ENCODE measurements at places on chromosomes 5 and 9.

DNA sequence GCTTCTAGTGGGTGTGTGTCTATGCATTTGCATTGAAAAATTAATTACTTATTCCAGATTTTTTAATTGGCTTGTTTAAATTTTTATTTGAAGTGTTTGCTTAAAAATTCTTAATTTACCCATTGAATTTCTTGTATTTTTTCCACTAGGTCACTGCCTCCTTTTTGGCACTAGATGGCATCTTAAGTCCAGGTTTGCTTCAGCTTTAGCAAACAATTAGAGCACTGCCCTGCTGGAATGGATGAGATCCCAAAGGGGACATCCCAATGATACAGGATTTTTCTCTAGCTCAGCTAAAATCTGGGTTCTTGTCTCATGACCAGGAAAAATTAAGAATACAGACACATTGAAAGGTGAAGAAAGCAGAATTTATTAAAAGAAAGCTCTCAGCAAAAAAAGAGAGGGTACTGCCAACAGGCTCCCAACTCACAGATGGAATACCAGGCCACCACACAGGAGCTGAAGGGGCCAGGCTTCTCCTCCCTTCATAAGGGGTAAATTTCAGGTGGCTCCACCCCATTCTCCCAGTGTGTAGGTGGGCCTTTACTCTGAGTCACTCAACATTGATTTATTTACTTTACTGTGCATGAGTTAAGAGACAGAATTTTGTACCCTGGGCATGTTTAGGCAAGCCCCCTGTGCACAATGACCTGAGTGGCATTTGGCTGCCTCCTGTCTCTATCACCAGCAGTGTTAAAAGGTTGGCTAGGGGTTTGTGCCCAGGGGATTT is 532.4 kb downstream of the ANXA1 start:
- no peak for DNase-seq

DNA sequence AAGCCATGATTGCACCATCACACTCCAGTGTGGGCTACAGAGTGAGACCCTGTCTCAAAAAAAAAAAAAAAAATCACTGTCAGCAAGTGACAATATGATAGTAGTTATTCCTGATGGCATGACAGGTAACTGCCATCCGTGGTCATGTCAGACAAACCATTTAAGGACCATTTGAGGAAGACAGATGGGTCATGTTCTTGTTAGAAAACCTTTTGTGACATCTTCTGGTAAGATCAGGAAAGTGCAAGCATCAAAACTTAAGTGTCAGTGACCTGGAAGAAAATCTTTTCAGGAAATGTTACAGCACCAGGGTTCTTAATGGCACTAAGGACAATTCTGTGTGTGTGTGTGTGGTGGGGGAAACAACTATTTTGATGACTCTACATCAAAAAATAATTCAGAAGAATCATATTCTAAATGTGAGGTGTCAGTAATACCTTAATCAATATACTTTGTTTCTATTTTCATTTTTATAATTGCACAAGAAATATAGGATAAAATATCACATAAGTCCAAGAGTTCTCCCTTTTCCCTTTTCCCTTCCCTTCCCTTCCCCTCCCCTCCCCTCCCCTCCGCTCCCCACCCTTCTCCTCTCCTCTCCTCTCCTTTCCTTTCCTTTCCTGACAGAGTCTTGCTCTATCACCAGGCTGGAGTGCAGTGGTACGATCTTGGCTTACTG is 17.8 kb downstream of the SLC38A9 start:
- DNase-seq = no peak

DNA sequence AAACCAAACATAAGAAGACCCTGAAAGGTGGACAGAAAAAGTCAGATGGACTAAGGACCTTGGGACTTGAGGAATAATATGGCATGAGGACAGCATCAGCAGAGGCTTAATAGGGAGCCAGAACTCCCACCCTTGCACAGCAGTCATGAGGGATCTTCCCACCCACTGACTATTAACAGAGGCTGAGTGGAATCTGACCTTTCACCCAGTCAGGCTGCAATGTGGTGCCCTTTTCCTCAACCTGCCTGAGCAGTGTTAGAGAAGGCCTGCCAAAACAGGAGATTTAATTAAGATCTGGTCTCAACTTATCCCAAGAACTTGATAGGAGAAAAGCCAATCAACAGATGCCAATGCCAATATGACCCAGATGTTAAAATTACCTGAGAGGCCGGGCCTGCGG is 481.9 kb downstream of the KDM4C start:
- no peak for DNase-seq

- DNase-seq = no peak
Observed at GRCh38 chr5:78129597-78129996, 164.9 kb downstream of the AP3B1 start.

- no peak for DNase-seq
Observed at GRCh38 chr5:148961261-148962199, 101.3 kb downstream of the SH3TC2 start.

DNA sequence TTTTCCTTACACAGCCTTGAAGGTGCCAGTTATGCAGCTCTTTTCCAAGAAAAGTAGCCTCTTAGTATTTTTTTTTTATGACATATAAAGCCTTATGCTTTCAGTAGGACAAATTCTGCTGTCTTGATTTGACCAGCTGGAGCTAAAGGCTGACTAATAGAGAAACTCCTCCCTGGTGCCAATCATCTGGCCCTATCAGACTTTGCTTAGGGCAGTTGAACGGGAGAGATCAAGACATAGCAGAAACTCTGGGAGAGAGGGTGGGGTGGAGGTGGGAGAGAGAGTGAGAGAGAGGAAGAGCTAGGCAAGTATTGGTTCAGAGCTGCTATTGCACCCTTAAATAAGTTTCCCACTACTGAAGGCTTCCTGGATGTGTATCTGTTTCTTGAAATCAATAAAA is 100.2 kb downstream of the SEC61B start:
- DNase-seq = no peak

DNA sequence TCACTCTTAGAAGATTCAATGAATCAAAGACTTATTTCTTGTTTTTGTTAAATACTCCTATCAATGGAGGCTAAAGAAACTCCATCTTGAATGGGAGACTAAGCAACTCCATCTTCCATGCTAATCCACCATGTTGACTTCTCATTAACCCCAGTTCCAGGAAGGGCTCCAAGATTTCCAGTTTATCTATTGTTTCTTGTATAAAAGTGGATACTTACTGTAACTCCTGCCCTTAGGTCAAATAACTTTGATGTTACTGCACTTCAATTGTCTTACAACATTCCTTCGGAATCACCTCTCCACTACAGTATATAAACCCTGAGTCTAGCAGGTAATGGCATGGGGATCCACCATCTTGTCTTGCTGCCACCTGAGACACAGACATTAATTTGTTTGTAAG is 63.0 kb downstream of the PUM3 start:
- DNase-seq = no peak

DNA sequence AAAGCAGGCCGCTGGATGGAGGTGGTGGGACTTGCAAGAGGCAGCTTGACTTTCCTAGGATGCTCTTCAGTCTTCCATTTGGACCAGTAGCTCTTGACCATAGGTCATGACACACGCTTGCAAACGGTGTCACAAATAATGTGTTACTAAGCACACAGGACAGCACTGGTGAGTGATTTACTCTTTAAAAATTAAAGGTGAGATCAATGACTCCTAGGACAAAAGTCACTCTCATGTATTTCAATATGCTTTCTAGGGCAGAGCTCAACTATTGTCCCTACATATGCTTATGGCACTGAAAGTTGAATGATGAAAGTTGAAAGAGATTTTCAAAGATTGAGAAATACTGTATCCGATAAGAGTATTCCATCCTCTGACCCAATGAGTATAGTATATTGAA is 496.7 kb downstream of the EBF1 start:
- no peak for DNase-seq

- no peak for DNase-seq
Observed at GRCh38 chr9:113143432-113144227, 7.2 kb upstream of the SLC31A2 start.

- no peak for DNase-seq
Observed at GRCh38 chr9:94010980-94011533, 55.9 kb upstream of the BARX1 start.

DNA sequence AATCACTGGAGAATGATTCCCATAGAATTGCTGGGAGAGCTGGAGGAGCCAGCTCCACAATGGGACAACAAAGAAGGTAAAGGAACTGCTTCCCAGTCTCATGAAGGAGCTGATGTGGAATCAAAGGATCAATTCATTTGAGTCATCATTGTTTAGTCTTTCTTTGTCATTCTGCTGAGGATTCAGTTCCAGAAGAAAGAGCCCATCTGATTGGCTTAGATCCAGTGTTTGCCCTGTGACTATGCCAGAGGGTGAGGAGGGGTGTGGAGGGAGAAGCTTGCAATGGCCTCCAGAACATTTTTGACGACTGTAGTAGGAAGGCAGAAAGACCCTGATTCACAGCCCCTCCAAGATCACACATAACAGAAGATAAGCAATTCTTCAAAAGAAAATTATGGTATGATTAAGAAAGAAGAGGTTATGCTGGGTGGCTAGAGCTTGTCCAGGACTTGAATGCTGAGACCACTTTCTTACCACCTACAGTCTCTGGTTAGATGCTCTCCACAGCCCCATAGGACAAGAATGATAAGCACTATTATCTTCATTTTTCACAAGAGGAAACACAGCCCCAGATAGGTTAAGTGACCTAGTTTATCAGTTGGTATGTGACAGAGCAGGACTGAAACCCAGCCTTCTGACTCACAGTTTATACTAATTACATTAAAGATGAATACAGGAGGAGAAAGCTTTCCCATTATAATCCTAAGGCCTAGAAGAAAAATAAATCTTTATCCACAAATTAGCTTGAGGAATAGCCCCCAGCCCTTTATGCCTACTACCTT is 363.1 kb downstream of the PRELID2 start:
- DNase-seq = no peak

DNA sequence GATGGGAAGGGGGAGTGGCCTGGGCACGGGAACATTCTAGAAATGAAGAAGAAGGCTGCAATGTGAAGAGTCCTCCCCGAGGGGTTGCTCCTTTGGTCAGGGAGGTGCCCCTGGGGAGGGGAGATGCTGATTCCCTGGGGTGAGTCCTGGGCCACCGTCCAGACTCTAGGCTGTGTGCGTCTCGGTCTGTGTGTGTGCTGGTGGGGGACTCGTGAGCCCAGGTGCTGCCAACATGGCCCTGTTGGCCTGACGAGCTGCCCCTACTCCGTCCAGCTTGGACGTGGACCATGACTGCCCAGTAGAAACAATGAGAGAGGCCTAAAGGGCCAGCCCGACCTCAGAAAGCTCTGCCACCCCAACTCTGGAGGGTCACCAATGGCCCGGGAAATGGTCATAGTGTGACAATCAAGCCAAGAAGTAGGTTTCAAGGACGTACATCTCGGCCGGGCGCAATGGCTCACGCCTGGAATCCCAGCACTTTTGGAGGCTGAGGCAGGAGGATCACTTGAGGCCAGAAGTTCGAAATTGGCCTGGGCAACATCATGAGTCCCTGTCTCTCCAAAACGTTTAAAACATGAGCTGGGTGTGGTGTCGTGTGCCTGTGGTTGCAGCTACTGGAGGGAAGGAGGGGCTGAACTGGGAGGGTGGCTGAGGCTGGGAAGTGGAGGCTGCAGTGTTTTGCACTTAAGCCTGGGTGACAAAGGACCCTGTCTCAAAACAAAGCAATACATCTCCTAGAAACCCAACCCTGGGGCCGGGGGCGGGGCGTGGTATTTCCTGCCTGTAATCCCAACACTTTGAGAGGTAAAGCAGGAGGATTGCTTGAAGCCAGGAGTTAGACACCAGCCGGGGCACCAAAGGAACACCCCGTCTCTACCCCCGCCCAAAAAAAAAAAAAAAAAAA is 17.0 kb downstream of the LHX3 start:
- DNase-seq = no peak

DNA sequence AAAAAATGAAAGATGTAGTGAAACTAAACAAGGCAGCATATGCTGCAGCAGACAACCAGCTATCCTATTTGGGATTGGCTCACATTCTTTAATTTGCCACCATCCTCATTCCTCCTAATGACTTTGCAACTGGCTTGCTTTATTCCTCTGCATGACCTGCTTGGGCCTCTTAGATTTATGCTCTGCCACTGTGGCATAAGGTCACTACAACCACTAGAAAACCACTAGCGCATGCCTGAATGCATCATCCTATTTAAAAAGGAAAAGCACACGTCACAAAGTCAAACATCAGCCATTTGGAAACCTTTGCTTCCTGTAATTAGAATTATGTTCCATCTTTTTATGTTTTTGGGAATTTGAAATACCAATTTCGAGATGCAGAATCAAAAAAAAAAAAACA is 40.8 kb upstream of the CCDC152 start:
- no peak for DNase-seq

DNA sequence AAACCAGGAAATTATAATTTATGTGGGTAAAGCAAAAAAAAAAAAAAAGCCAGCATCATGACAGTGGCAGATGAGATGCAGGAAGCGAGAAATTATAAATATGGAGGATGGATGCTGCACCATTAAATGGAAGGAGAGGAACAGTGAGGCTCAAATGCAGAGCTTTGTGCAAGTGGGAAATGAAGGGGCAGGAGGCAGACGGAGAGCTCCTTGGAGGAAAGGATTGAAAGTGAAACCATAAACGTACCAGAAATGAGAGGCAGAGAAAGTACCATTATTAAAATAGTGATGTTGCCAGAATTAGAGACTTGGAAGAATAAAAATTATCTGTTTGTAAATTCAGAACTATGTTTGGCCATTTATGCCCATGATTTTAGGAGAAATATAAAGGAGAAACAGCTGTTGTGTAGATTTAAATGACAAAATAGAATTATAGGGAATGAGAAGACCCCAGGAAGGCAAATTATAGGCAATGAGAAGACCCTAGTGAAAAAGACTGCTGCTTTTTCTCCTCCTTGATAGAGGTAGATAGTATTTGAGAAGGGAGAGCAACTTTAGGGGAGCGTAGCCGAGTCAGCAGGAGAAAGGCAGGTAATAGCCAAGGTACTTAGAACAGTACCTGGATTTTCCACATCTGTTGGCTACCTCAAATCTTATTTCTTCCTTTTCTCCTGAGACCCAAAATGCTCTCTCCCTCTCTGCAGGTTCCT is 341.0 kb upstream of the CD180 start:
- DNase-seq = no peak

DNA sequence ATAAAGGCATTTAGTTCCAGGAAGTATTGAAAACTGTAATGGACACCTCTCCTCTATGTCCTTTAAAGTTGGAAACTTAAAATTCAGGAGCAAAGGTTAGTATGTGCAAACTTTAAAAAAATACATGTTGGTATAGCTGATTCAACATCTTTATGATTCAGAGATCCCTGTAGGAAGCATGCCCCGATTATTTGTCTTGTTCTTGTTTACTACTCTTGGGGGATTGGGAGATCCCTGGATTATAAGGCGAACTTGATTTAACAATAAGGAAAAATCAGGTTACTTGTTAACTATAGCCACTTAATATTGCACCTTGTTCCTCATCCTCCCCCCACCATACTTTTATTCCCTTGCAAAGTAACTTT is 1.7 kb downstream of the F2RL1 start:
- DNase-seq = no peak

GRCh38 chr5:90142541-90142940 is 267.0 kb downstream of the CETN3 start:
- DNase-seq = no peak

DNA sequence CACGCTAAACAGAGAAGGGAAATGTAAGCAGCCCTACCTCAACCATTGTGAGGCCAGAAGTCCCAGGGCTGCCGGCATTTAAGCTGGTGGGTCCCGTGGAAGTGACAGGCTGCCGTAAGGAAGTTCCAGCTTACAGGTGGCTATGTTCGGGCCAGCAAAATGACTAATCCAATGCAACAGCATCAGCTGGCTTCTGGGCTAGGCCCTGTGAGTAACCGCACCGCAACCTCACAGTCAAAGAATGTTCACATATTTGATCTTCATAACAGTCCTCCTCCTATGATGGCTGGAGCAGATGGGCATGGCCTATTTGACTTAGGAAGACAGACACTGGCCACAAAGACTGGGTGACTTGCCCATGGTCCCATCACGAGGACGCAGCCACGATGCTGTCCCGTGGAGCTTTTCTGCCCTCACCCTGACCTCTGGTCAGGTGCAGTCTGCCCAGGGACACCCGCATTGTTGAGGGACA is 88.2 kb downstream of the LIFR start:
- no peak for DNase-seq

Data from activated gamma-delta T cell treated with anti-CD3 and anti-CD28 coated beads, Interleukin-2, amount 50 U/mL, for 16 hours (primary cell).